ENCODE measurements at places on chromosomes 1 and 21.
A peak's percentile ranks its signal among the peaks of the same experiment; 100 is the strongest.

DNA sequence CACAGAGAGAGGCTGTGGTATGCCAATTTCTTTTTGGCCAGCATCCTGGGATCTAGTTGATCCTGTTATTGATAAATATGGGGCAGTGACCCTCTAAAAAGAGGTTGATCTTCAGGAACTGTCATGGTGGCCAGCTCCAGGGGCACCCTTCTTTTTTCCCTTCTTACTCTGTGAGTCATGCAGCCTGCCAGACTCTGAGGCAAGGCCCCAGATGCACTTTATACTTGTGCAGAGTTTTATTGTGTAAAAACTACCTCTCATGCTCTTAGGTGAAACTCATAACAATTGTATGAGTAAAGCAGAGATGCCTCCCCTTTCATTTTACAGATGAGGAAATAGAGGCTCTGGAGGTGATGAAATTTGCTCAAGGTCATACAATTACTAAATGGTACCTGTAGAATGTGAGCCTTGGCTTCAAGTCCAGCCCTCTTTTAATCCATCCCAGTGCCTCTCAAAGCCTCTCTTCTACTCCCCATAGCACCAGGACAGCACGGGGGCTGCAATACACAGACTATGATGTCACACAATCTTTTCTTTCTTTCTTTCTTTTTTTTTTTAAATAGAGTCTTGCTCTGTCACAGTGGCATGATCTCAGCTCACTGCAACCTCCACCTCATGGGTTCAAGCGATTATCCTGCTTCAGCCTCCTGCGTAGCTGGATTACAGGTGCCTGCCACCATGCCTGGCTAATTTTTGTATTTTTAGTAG lies 387.8 kb downstream of the KCNH1 start:
- no peaks in the 10 kb centered on the region for H3K36me3 ChIP-seq
- no peaks in the 10 kb centered on the region for H3K4me1 ChIP-seq
- DNase-seq = no peak
- no peaks in the 10 kb centered on the region for H3K27me3 ChIP-seq
- H3K27ac ChIP-seq = no peak overlapping the region
- H3K4me3 ChIP-seq = no peak overlapping the region

- DNase-seq = peak; percentile 33
- no peaks in the 10 kb centered on the region for H3K4me1 ChIP-seq
- no peaks in the 10 kb centered on the region for H3K27me3 ChIP-seq
- peaks cover 28% of the 10 kb centered on the region for H3K36me3 ChIP-seq
- H3K27ac ChIP-seq = no peak overlapping the region
Observed at GRCh38 chr1:3847081-3847480, 9.9 kb downstream of the CEP104 start.

- H3K27ac ChIP-seq = no peak overlapping the region
- H3K27me3 ChIP-seq = no peaks in the 10 kb centered on the region
- no peak overlapping the region for H3K4me3 ChIP-seq
- H3K4me1 ChIP-seq = peaks cover 4% of the 10 kb centered on the region
Observed at GRCh38 chr1:162984699-162985098, 84.5 kb upstream of the RGS4 start.

- H3K4me3 ChIP-seq = no peak overlapping the region
- peaks cover 3% of the 10 kb centered on the region for H3K4me1 ChIP-seq
- no peak for DNase-seq
- H3K36me3 ChIP-seq = peaks cover 61% of the 10 kb centered on the region
- H3K27ac ChIP-seq = no peak overlapping the region
- H3K27me3 ChIP-seq = no peaks in the 10 kb centered on the region
Observed at GRCh38 chr1:154344977-154345837, 19.9 kb downstream of the ATP8B2 start.

DNA sequence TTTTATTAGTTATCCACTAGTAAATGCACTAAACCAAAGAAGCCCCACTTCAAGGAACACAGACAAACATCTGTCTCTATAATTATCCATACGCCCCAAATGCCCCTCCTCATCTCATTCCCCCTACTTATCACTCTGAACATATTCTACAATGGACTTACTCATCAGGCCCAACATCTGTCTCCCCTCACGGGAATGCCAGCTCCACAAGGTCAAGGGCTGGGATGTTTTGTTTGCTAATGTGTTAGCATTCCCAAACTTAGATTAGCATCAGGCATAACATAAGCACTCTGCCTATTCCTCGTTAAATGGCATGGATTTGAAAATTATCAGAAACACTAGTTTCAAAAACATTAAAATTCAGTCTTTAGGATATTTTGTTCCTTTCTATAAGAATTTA lies 279.5 kb downstream of the DSCAM start:
- no peak for DNase-seq
- H3K27me3 ChIP-seq = no peaks in the 10 kb centered on the region
- H3K4me3 ChIP-seq = no peak overlapping the region
- no peaks in the 10 kb centered on the region for H3K36me3 ChIP-seq
- no peaks in the 10 kb centered on the region for H3K4me1 ChIP-seq

Data from chondrocyte (in vitro differentiated cells).